Stimulated activated CD4-positive, alpha-beta T cell treated with anti-CD3 and anti-CD28 coated beads, Interleukin-2, amount 100 ng/mL, for 24 hours (primary cell): ENCODE measurements at places on chromosomes 16 and 17.

GRCh38 chr16:3824121-3824795 is 56.3 kb downstream of the CREBBP start:
- no peak for DNase-seq

DNA sequence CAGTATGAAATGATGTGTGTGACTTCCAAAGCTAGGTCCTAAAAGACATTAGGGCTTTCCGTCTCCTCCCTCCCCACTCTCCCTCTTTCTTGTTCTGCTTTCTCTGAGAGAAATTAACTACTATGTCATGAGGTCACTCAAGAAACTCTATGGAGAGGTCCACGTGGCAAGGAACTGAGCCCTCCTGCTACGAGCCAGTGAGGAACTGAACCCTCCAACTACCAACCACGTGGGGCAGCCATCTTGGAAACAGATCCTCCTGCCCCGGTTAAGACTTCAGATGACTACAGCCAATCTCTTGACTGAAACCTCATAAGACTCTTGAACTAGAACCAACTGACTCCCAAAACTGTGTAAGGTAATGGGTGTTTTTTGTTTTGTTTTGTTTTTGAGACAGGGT is 4.2 kb upstream of the ALOX15 start:
- DNase-seq = no peak

DNA sequence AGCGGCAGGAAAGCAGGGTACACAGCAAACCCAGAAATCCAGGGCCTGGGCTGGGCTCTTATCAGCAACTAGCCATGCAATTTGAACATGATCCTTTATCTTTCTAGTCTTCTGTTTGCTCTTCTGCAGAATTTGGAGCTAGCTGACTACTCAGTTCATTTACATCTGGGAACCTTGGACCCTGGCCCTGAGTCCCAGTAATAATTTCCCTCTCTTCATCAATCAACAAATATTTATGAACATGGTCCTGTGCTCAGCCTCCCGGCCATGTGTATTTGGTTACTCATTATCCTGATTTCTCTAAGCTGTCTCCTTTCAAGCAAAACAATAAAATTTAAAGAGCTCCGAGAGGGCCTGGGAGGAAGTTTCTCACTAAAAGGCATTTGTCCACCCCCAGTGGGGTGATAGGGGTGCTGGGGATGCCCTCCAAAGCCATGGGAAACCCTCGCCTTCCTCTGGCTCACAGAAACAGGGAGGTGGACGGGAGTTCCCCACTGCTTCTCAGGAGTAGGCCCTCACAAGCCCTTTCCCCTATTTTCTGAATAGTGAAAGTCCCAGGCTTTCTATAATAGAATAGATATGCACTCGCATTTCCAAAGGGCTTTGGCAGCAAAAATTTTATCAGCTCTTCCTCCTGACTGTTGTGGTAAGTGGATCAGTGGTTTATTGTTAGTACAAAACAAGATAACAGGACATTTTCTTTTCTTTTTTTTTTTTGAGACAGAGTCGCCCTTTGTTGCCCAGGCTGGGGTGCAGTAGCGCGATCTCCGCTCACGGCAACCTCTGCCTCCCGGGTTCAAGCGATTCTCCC is 6.9 kb upstream of the WDR59 start:
- no peak for DNase-seq

DNA sequence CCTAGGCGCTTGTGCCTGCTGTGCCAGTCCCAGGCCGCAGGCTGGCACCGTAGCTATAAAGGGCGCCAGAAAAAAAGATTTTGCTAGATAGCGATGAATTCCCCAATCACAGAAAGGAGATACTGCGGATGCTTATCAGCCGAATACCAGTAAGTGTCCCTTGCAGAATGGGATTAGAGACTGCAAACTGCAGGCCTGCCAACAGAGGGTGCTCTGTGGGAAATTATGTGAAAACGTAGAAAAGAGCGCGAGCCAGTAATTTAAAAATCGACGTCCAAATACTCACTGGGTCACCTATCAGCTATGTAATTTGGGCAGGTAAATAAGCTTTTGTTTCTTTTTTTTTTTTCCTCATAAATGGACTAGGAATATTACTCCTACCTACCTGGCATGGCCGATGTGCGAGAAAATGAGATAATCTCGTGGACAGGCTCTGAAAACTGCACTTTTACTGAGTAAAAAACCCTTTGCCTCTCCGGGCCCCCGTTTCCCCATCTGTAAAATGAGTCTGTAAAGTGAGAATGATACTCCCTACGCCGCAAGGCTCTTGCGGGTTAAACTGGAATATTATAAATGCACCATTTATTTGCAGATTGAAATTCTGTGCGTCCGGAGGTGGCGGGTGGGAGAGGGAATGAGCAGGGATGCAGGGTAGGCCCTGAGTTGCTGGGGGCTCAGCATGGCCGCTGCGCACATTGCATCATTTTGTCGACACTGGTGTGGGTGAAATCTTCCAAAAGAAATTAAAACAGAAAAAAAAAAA is 1.2 kb upstream of the COG1 start:
- peak; percentile 74 for DNase-seq

DNA sequence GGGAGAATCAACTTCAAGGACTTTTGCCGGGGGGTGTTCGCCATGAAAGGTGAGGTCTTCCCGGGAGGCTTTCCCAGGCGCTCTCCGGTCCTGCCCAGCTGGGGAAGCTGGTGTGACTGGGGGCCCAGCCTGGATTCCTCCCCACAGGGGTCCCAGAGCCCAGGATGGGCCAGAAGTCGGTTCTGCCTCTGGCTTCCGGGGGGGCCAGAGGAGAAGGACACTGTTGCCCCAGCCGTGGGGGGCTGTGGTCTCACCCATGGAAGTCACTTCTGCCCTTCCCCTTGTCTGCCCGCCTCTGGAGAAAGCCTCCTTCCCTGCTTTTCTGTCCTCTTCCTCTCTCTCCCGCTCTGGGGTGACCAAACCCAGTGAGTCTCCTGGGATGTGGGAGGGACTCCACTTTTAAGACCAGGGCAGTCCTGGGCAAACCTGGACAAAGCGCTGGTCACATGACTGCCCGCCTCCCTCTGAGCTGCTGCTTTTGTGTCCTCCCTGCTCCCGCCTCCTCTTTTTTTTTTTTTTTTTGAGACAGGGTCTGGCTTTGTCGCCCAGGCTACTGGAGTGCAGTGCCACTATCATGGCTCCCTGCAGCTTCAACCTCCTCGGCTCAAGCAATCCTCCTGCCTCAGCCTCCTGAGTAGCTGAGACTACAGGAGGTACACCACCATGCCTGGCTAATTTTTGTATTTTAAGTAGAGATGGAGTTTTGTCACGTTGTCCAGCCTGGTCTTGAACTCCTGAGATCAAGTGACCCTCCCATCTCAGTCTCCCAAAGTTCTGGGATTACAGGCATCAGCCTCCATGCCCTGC is 40.6 kb downstream of the RAB11FIP4 start:
- no peak for DNase-seq

DNA sequence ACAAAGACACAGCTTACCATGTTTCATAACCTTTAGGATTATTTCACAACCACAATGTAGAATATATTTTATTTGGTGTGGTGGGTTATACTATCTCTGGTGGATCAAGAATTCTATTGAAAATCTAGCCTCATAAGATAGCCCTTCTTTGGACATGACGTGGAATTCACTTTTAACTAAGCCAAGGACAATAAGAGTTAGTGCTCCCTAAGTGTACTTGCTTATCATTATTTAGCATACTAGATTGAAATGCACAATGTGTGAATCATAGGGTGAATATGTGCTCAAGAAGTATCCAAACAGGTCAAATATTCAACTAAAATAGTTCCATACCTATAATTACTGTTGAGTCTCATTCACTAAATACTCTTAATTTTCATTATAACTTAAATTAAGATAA is 1179.5 kb upstream of the GOT2 start:
- DNase-seq = no peak
